ENCODE measurements at places on chromosomes 7 and 10.

- no peak for DNase-seq
Measured at GRCh38 chr10:121079226-121079625, 228.1 kb downstream of the WDR11 start.

GRCh38 chr10:110224992-110225391, 17.6 kb downstream of the MXI1 start:
- no peak for DNase-seq

- no peak for DNase-seq
Measured at GRCh38 chr7:34497153-34497777, 160.8 kb upstream of the NPSR1 start.

DNA sequence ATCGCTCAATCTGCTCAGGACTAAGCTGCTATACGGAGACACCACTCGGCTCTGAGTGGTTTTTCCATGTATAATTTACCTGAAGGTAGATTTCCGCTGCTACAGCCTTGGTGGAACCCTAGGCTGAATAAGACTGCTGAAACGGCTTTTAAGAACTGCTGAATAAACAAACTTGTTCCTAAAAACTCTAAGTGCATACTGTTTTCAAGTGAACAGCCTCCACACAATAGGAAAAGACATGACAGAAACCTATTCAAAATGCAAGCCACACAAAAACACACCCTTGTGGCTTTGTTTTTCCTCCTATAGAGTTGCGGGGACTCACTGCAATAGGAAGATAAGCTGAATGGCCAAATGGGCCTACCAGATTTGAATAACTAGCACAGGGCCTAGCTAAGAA, 117.2 kb downstream of the UBE2H start:
- no peak for DNase-seq

GRCh38 chr10:43049081-43049551, 27.8 kb upstream of the RET start:
- DNase-seq = no peak

- no peak for DNase-seq
Measured at GRCh38 chr10:2038036-2038435, 300.7 kb upstream of the ADARB2 start.
